ENCODE measurements at places on chromosomes 11 and 22.
A peak's percentile ranks its signal among the peaks of the same experiment; 100 is the strongest.

DNA sequence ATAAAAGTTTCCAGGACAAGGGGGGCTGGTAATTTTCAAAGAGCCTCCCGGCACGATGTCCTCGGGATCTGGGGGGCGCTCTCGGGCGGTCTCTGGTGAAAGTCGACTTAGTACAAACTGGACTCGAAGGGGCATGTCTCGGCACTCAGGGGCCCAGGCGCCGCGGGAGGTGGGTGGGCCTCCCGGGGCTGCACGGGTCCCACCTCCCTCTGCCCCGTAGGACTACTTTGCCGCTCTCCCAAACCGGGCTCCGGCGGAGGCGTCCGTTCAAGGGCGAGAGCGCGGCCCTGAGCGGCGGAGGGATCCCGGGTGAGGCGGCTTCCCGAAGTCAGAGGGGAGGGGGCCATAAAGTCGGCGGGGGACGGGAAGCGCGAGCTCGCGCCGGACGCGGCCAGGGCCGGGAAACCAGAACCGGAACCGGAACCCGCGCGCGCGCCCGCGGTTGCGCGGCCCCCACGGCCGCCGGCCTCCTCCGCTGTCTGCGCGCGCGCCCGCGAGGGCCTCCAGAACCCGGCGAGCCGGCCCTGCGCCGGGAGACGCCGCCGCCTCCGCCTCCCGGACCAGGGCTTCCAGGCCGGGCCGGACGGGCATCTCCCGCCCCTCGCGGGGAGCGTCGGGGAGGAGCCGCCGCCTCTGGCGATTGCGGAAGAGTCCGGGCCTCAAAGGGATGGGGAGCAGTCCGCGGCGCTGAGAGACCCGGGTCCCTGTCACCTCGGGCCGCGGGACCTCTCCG, at the start of gene ARHGEF12:
ARHGEF12 (plus strand) TSS at position 506 of the 733 bp plus-strand sequence. CDS start 831 bp downstream, outside the sequence.
- DNase-seq: peak; percentile 83

GRCh38 chr22:49621601-49622210, 206.0 kb downstream of the BRD1 start:
- no peak for DNase-seq

GRCh38 chr11:73334384-73335203, 26.5 kb downstream of the ARHGEF17 start:
- DNase-seq: no peak

DNA sequence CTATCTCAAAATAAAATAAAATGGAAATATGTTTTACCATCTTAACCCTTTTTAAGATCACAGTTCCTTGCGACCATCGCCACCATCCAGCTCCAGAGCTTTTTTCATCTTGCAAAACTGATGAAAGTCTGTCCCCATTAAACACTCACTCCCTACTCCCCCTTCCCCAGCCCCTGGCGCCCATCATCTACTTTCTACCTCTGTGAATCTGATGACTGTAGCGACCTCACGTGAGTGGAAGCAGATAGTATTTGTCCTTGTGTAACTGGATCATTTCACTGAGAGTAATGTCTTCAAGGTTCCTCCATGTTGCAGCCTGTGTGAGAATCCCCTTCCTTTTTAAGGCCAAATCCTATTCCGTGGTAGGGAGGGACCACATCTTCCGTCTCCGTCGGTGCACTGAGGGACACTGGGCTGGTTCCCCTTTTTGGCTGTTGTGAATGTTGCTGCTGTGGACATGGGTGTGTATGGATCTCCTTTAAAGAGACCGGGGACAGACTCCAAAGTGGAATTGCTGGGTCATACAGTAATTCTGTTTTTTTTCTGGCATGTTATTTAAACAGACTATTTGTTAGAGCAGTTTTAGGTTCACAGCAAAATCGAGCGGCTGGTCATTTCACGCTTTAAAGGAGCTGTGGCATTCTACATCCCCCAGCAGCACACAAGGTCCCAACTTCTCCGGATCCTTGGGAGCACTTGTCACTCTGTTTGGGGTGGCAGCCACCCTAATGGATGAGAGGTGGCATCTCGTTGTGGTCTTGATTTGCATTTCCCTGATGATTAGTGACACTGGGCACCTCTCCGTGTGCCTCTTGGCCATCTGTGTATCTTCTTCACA, 120.0 kb downstream of the KCNQ1 start:
- no peak for DNase-seq

- no peak for DNase-seq
These were observed 1.6 kb downstream of the NELL1 start for GRCh38 chr11:20670932-20671403.

- no peak for DNase-seq
These were observed 189.2 kb downstream of the CSNK2A3 start for GRCh38 chr11:11163669-11164333.

GRCh38 chr11:35323076-35323868, 96.1 kb downstream of the SLC1A2 start:
- no peak for DNase-seq

DNA sequence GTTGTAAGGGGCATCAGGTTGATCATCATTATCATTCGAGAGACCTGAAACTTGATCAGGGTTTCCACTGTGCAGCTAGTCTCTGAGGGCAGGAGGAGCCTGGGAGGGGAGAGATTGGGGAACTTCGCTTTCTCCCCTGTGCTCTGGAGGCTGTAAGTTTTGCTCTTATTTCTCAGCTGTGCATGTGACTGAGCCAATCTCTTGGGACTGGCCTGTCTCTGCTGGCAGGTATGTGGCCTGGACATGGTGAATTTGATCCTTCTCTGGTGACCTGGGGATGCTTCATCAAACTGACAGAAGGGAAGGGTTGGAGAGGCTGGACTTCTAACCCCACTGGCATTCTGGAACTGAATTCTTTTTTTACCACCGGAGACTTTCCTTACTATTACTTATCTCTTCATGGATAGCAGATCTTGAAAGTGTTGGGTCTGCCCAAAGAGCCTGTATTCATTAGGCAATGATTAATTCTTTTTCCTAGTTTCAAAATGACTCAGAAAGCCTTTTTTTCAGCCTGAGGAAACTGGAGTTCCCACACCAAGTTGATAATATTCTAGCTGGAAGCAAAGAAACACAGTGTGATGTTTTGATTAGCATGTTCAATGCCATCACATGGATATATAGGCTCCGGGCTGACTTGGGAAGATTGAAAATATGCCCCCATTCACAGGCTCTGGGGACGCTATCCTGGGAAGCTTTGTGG, 36.5 kb downstream of the TSPAN18 start:
- no peak for DNase-seq

DNA sequence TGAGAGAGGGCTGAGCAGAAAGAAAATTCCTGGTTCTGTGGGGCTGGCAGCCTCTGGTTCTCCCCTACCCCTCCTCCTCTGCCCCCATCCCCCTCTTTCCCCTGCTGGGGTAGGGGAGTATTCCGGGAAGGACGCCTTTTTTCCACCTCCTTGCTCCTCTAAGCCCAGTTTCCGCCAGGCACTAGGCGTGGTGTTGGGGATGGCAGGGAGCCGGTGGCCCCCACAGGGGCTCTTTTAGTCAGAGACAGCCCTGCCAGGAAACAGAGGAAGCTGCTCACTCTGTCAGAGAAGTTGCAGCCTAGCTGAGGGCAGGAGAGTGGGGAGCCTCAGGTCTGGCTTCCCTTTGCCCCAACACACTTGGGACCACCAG, 15.6 kb upstream of the ARHGEF17 start:
- no peak for DNase-seq

DNA sequence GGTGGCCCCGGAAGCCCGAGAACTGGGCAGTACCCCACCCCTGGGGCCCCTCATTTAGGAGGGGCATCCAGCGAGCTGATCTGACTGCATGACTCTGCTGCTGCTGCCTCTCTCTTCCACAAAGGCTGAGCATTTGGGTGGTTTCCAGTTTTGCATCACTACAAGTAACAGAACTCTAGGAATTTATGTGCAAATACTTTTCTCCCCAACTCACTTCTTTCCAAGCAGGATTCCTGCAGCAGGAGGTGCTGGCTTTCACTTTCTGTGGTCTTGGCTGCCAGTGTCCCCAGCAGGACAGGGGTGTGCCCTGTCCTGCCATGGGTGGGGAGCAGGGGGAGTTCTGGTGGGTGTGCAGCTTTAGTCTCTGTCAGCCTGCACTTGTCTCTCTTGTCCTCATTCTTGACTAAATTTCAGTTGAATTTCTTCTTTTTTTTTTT, 21.2 kb downstream of the UPB1 start:
- DNase-seq: no peak

DNA sequence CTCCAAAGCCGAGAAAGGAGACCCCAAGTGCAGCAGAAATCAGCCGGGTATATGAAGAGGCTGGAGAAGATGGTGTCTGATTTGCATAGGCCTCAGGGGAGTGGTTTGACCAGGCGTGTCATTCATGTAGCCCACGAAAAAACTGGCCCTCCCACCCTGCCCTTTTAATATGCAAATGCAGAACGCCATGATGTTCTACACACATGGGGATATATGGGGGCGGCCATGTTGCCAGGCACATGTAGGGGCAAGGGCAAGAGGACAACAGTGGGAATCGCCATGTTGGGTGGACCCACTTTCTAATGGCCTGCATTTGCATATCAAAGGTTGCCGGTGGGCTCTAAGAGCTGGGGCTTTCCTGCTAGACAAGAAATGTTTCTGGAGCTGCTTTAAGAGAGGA, 86.4 kb downstream of the ISX start:
- DNase-seq: no peak

GRCh38 chr22:17117890-17118289, 3.3 kb downstream of the TMEM121B start:
- no peak for DNase-seq

GRCh38 chr22:29627196-29627535, 23.7 kb downstream of the NF2 start:
- no peak for DNase-seq

DNA sequence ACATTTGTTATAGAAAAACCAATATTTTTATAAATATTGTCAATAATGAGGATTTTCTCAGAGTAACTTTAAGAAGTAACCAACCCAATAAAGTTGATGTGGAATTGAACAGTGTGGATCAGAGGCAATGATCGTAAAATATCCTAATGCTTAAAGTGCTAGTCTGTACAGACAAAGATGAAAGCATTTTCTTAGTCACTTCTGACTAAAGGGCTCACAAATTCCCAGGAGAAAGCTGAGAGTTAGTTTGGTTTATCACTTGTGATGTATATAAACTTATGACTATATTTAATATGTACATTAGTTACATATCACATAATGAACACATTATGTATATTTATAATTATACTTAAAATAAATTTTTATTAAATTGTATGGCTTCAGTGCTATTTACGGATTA, 25.4 kb upstream of the DDI1 start:
- no peak for DNase-seq

GRCh38 chr22:42461511-42461910, 29.3 kb upstream of the NFAM1 start:
- DNase-seq: no peak

DNA sequence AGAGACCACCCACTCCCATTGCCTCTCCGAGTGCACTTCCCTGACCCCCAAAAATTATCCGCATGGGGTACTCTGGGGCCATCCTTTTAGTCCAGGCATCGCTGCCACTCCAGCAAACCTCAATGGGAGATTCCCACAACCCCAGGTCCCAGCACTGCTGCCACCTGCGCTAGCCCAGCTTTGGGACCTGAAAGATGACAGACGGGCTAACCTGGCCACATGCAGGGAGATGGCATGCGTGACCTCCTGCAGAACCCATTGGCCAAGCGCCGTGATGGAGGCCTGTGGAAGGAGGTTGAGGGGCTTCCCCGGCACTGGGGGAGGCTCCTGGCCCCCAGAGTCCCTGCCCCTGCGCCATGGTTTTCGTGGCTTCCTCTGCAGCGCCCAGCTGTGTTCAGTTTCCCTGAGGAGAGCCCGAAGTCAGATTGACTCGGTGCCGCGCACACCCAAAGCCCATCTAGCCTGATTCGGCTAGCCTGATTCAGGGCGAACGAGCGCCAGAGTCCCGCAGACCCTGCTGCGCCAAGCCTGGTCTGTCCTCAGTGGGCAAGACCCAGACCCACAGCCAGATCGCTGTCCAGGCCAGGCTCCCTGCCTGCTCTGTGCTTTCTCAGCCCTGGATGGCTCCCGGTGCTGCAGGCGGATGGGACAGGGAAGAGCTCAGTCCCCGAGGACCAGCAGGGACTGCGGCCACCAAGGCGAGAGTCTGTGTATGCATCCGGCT, 751 bp upstream of the WNT7B start:
- no peak for DNase-seq
